Endothelial cell of umbilical vein (primary cell): ENCODE measurements at places on chromosomes 11 and 22.

DNA sequence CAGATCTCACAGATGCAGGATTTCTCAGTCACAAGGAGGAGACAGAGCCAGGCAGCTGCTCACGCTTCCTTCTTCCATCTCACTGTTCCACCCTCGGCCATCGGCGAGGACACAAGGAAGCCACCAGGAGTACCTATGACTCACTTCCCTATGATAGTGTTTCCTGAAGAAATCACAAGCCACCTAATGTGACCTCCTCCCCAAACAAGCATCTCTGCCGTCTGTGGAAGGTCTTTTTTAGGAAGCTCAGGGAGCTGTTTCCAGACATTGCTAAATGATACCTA is 672.7 kb downstream of the TBC1D22A start:
- no peak for DNase-seq

DNA sequence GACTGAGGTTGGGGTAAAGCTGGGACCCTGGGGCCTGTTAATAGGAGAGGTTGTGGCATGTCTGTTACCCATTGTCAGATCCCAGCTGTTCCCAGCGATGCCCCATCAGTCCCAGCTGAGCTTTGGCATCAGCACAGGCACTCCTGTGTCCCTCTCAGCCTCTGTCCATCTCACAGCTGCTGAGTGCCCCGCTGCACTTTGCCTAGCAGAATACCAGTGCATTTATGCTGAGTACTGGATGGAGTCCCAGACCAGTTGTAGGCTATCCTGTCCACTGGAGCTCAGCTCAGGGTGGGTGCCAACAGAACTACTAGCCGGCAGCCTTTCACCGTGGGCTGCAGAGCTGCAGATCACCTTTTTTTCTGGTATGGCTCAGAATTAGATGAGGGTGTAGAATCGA is 9.9 kb downstream of the FXYD6 start:
- DNase-seq: no peak

GRCh38 chr11:31676280-31676982 is 134.7 kb downstream of the PAX6 start:
- no peak for DNase-seq

- no peak for DNase-seq
Observed at GRCh38 chr11:132864811-132865576, 667.3 kb downstream of the OPCML start.

- peak; percentile 78 for DNase-seq
Observed at GRCh38 chr22:27718186-27719035, 83.1 kb downstream of the MN1 start.
